ENCODE measurements at places on chromosomes 5 and 9.

DNA sequence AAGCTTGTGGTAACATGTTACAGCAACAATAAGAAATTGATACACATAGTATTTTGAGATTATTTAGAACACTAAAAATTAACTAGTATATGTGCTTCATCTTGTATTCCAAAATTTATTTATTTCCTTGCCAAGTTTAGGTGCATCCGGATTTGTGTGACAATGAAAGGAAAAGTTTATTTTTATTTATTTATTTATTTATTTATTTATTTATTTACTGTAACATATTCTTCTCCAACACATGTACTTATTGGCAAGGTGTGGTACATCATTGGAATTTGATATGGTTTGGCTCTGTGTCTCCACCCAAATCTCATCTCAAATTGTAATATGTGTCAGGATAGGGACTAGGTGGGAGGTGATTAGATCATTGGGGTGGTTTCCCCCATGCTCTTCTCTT is 373.3 kb upstream of the EDIL3 start:
- DNase-seq = no peak

DNA sequence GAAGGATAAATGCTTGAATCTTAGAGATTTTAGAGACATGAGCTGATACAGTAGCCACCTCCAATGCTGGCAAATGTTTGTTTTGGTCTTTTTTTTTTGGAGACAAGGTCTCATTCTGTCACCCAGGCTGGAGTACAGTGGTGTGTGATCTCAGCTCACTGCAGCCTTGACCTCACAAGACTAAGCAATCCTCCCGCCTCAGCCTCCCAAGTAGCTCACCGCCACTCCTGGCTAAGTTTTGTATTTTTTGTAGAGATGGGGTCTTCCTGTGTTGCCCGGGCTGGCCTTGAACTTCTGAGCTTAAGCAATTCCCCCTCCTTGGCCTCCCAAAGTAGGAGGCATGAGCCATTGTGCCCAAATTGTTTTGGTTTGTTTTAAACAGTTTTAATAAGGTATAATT is 6.8 kb upstream of the DOLPP1 start:
- no peak for DNase-seq

GRCh38 chr5:172897481-172898217 is 61.6 kb upstream of the RPL26L1 start:
- DNase-seq = no peak

- no peak for DNase-seq
Measured at GRCh38 chr5:180126716-180127681, 55.4 kb upstream of the RNF130 start.

GRCh38 chr5:149714877-149715502 is 15.1 kb upstream of the PPARGC1B start:
- DNase-seq = no peak

DNA sequence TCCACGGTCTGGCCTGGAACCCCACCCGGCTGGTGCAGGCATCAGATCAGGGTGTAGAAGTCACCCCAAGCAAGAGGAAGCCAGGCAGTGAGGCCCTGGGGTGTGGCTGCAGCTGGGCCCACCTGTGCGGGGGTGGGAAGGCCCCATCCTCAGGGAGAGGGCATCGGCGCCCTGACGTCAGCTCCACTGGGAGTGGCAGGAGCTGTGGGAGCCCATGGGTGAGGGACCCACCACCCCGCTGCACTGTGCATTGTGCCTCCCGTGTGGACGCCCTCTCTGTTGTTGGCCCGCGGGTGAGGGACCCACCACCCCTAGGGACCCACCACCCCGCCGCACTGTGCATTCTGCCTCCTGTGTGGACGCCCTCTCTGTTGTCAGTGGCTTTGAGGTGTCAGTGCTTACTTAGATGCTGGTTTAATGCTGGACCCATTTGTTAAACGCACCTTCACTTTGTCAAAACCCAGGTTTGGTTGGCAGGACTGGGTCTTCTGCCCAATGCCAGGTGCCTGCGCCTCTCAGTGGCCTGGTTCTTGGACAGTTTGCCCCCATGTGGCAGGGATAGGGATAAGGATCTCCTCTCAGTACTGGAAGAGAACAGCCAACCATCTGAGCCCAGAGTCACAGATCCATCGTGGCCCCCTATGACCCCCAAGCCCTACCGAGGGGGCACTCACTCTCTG is 6.9 kb upstream of the EXOC3 start:
- DNase-seq = no peak

- DNase-seq = no peak
Measured at GRCh38 chr9:4042991-4043390, 256.9 kb downstream of the GLIS3 start.

DNA sequence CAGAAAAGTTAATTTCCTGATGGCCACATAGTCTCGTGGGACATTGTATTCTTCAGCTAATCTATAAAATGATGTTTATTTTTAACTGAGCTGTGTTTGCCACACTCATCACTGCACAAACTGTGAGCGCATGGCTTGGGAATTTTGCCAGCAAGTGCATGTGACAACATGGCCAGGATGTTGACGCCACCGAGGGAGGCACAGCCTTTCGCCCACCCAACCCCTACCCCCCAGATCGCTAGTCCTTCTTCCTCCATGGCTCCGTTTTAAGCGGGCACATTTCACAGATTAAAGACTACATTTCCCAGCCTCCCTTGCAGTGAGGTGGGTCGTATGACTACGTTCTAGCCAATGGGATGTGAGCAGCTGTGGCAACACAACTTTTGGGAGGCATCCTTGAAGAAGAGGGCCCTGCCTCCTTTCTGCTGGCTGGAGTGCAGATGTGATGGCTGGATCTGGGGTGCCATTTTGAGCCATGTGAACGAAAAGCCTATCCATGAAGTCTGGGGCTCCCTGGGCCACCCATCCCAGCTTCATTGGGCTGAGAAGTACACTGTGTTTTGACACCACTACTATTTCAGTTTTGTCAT is 7.9 kb downstream of the NRARP start:
- no peak for DNase-seq

- DNase-seq = no peak
Measured at GRCh38 chr9:3960661-3961144, 339.2 kb downstream of the GLIS3 start.

DNA sequence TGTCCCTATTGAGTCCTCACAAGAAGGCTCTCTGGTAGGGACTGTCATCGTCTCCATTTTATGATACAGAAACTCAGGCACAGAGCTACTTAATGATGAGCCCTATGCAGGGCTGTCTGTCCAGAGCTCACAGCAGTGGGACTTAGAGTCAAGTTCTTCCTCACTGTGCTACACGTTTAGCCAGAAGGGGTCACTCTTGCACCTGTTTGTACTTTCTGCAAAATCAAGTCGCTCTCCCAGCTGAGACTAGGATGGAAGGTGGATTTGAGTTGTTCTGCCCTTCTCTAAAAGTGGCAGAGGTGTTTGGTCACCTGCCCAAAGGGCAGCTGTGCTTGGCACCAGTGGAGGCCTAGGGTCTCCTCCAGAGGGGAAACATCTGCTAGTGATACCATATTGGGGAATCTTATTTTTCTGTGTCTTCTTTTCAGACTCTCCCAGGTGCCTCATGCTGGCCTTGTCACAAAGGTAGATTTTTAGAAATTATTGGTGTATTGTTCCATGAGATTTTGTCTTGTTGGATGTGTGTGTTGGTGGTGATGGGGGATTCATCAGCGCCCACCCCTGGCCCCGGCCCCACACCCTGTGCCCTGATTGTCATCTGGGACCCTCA is 104.2 kb downstream of the PPARGC1B start:
- no peak for DNase-seq

DNA sequence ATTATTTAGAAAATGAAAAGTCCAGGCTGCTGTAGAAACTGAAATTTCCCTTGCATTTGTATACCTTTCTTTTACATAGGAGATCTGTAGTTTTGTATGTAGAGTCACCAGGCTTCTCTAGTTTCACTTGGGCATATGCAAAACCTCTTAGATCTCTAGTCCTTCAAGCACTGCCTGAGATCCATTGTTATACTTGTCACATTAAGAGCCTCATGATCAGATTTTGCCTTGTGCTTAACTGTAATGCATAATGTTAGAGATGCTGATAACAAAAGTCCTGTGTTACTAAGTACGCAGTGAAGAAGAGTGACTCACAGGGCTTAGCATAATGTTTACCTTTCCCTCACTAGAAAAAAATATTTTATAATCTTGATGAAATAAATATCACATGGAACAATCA is 250.2 kb downstream of the CYLC2 start:
- no peak for DNase-seq

DNA sequence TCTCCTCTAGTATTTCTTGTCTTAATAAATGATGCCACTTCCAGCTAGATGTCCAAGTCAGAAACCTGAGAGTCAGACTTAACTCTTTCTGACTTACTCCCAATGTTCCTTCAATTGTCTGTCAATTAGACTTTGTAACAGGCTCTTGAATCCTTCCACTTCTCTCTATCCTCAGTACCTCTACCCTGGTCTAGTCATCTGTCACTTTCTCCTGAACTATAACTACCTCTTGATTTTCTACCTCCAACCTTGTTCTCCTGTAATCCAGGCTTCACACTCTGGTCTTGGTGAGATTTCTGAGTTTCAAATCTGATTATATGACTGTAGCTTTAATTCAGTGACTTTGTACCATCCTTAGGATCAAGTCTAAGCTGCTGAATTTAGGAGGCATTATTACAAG is 64.9 kb downstream of the NDUFAF2 start:
- no peak for DNase-seq

- DNase-seq = no peak
Measured at GRCh38 chr5:113340537-113340936, 94.3 kb downstream of the TSSK1B start.

GRCh38 chr9:136090768-136091581 is 4.1 kb downstream of the NACC2 start:
- no peak for DNase-seq

DNA sequence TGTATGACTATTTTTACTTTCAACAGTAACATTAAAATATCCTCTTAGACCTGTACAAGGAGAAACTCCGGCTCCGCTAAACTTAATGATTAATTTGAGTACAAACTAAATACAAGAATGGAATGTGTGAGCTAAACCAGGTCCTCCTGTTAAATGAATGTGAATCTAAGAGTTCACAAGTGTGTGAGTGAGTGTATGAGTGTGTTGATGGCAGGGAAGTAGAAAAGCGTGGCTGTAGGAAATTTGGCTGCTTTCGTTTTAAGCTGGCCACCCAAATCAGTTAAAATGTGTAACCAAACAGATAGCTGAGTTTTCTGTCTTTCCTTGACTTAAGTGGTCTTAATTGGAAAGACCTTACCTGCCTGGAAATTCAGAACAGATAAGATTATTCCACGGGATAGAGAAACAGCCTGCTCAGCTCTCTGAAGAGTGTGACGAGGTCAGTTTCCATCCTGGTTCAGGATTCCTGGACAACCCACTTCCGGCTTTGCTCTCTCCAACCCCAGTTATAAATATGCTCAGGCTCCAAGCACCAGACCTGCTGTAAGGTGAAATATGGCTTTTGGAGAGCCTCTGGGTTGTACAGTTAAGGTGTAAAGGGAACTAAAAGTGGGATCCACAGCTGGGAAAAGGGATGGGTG is 908.6 kb upstream of the EDIL3 start:
- DNase-seq = no peak

GRCh38 chr9:137657606-137658005 is 38.8 kb downstream of the EHMT1 start:
- no peak for DNase-seq

DNA sequence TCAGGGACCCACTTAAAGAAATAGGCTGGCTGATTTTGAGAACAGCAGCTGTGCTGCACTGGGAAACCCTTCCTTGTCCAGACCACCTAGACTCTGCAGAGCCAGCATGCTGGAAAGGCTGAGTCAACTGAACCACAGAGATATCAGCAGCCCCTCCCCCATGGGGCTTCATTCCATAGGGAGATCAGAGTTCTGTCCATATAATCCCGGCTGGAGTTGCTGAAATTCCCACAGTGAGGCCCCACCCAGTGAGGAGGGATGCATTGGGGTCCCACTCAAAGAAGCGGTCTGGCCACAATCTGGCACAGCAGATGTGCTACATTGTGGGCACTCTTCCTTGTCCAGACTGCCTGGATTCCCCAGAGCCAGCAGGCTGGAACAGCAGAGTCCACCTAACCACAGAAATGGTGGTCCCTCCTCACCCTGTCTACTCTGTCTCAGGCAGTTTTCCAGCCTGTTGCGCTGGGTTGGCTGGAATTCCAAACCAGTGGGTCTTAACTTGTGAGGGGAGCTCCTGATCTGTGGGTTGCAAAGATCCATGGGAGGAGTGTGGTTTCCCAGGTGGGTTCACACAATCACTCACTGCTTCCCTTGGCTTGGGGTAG is 127.1 kb downstream of the RNF180 start:
- DNase-seq = no peak

- no peak for DNase-seq
Measured at GRCh38 chr9:37295796-37296195, 126.7 kb upstream of the GRHPR start.

DNA sequence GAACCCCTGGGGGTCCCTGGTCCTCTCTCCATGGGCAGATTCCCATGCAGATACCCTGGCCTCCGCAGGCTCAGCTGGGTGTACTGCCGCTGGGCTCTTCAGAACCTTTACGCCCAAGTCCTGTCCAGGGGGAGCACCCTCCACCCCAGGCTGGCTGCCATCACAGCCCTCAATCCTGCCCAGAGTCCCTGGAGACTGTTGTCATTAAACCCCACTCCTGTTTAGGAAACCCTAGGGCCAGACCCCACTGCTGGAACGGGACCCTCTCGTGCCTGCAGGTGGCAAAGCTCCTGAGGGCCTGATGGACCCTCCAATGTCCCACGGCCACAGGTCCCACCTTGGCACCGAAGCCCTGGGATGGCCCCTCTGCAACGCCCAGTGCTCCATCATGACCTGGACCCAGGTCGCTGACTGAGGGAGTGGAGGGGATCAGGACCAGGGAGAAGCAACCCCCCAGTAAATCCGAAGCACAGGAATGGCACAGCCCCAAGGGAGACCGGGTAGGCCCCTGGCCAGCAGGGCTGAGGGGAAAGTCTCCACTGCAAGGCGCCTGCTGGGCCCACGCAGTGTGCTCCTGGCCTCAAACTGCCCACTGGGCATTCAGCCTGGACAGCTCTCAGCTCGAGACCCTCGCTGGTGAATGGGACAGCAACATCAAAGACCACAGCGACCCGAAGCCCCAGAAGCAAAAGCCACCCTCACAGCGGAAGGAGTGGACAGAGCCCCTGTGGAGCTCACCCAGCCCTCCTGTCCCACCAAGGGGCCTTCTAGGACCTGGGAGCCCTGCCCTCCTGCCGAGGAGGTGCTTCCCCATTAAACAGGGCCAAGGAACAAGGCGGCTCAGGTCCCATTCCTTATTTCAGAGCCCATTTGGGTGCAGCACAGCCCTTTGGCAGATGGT is 8.3 kb downstream of the ZDHHC11B start:
- DNase-seq = no peak

- DNase-seq = no peak
Measured at GRCh38 chr9:123112015-123112975, 78.8 kb downstream of the GPR21 start.

- DNase-seq = no peak
Measured at GRCh38 chr5:177496727-177497291, 595 bp downstream of the PDLIM7 start.

GRCh38 chr5:85920984-85921383 is 696.8 kb upstream of the COX7C start:
- no peak for DNase-seq

- DNase-seq = no peak
Measured at GRCh38 chr5:115977096-115977495, 14.8 kb downstream of the LVRN start.

GRCh38 chr5:140141241-140141640 is 15.5 kb downstream of the IGIP start:
- no peak for DNase-seq

Data from stimulated activated CD8-positive, alpha-beta memory T cell treated with anti-CD3 and anti-CD28 coated beads, Interleukin-15, amount 100 ng/mL, for 4 hours (primary cell).